Stimulated activated CD8-positive, alpha-beta memory T cell treated with anti-CD3 and anti-CD28 coated beads, Interleukin-12 subunit alpha, Interleukin-12 subunit beta, amount 100 ng/mL, for 4 hours (primary cell): ENCODE measurements at places on chromosomes 2 and 18.

DNA sequence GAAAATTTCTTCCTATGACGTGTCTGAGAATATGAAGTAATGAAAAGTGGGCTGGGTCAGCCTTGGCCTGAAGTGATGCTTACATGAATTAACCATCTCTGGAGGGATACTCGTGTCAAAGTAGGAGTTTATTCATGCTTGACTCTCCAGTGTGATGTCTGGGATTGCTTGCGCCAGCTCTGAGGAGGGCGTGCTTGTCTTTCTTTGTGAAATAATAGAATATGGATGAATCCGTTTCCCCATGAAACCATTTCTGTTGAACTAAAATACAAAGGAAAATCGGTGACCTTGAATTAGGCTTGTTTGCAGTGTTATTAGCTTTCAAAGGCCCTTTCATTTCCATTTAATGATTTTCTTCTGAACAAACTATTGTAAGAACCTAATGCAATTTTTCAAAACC, 77.9 kb downstream of the EML6 start:
- DNase-seq = no peak

DNA sequence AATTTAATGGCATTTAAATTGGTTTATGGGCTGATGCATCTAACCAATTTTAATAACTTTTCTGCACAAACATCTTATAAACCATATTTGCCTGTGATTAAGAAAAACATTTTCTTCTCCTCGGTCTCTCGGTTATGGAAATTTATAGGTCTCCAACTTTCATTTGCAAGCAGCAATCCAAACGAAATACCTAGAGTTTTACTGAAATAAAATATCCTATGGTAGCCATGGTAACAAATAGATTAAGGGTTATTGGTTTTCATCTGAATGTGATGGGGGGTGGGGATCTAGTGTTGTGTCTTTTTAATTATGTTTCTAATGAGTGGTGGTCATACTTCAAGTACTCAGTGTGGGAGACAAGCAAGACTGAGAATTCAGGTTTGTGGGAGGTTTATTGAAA, 2.9 kb downstream of the KLHL29 start:
- DNase-seq = no peak

- DNase-seq = no peak
Measured at GRCh38 chr2:217973008-217973787, 29.6 kb downstream of the TNS1 start.

DNA sequence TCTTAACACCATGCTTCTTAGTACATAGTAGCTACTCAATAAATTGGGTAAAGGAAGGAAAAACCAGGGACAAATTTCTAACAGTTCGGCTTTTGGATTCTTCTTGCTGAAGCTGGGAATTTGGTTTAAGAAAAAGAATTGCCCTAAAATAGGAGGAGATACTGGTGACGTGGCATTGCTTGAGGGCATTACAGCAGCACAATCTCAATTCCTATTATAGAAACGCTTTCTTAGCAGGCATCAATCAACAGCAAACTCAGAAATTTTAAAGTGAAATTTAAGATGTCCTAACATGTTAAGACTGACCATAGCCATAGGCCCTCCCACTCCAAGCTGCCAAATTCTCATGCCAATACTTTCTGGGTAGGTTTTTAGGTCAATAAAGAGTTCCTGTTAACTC, 169.5 kb downstream of the SRBD1 start:
- DNase-seq = no peak

GRCh38 chr2:99708231-99708630, 218.4 kb upstream of the REV1 start:
- no peak for DNase-seq

DNA sequence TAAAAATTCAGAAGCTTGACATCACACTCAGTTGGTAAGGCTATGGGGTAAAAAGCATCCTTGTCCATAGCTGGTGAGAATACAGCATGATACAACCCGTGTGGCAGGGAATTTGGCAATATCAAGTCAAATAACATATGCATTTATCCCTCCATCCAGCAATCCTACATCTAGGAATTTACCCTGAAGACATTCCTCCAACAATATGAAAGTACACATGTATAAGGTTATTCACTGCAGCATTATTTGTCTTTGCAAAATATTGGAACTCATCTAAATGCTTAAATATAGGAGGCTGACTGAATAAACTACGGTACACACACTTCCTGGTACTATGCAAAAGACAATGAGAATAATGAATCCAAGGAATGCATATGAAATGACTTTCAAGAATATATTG, 101.0 kb downstream of the MEP1B start:
- DNase-seq = no peak

GRCh38 chr2:222683805-222684204, 12.3 kb downstream of the MOGAT1 start:
- DNase-seq = no peak

- DNase-seq = no peak
Measured at GRCh38 chr2:160822006-160822405, 328.4 kb upstream of the RBMS1 start.

GRCh38 chr2:96758987-96759386, 1.7 kb upstream of the CNNM4 start:
- DNase-seq = no peak

- no peak for DNase-seq
Measured at GRCh38 chr18:80231616-80232015, 15.7 kb downstream of the PARD6G start.

DNA sequence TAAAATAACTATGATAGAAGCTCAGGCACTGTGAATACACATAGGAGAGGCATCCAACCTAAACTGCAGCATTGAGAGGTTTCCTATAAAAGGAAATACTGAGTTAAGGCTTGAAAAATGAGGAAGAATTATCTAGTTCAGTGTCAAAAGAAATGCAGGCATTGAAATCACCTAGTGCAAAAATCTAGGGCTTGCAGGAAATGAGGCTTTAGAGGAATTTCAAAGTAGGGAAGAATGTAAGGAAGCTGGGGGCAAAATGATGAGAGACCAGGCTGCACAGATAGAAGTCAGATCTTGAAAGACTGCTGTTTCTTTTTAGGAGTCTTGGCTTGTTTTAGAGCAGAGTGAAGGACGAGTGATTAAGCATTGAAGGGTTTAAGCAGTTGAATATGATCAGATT, 28.1 kb upstream of the SCYGR2 start:
- no peak for DNase-seq

DNA sequence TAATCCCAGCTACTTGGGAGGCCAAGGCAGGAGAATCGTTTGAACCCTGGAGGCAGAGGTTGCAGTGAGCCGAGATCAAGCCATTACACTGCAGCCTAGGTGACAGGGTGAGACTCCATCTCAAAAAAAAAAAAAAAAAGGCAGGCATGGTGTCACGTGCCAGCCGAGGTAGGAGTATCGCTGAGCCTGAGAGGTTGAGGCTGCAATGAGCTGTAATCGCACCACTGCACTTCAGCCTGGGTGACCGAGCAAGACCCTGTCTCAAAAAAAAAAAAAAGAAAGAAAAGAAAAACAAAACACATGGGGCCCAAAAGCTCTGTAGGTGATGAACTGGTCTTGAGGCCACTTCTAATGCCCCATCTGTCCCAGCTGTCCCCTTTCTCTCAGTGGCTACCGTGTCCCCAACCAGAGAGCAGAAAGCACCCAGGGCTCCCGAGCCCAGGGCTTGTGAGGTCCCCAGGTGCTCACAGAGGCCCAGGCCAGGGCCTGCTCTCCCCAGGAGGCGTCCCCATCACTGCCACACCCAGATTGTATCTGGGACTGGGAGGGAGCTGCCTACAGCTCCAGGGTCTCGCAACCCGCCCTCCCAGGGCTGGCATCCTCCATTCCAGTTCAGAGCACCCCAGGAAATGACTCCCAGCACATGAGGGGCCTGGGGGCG, 8.5 kb downstream of the KLHL30 start:
- DNase-seq = no peak

DNA sequence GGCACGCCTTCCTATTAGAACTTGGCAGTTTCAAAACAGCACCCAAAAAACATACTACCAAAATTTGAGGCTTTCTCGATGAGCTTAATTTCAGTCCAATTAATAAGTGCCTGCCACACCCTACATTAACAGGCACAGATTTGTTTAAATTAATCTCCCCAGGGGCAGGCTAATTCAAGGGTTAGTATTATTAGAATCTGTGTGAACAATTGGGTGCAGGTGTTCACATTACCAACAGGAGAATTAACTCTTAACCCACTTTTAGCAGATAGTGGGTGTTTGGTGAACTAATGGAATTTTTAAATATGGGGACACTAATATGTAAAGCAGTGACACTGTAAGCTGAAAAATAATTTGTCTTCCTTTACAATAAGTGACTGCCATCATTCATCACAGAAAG, 4.1 kb downstream of the MBD2 start:
- no peak for DNase-seq

- no peak for DNase-seq
Measured at GRCh38 chr2:231299267-231299666, 96.2 kb upstream of the B3GNT7 start.

- DNase-seq = no peak
Measured at GRCh38 chr2:83596592-83597282, 862.3 kb downstream of the SUCLG1 start.

GRCh38 chr18:9782073-9782857, 74.2 kb downstream of the RAB31 start:
- DNase-seq = no peak

- DNase-seq = no peak
Measured at GRCh38 chr18:905307-905947, 756 bp downstream of the ADCYAP1 start.

- no peak for DNase-seq
Measured at GRCh38 chr18:42640160-42640559, 475.3 kb downstream of the RIT2 start.

- no peak for DNase-seq
Measured at GRCh38 chr2:144660518-144661316, 140.8 kb upstream of the ZEB2 start.

- no peak for DNase-seq
Measured at GRCh38 chr18:39260565-39260964, 1695.0 kb upstream of the CELF4 start.

- DNase-seq = no peak
Measured at GRCh38 chr2:16657671-16658070, 8.0 kb downstream of the CYRIA start.

DNA sequence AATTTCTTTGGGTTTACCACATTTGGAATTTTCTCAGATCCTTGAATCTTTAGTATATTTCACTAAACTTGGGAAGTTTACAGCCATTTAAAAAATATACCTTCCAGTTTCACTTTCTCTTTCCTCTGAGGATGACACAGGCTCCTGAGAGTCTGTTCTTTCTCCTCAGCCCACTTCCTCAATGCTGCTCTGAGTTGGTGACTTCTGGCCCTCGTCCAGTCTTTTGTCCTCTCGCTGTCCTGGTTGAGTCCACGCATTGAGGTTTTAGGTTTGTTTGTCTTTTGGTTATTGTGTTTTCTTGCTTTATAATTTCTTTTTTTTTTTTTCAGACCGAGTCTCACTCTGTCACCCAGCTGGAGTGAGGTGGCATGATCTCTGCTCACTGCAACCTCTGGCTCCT, 40.7 kb upstream of the GALR1 start:
- DNase-seq = no peak

- DNase-seq = no peak
Measured at GRCh38 chr18:43590182-43590903, 313.1 kb upstream of the SYT4 start.

DNA sequence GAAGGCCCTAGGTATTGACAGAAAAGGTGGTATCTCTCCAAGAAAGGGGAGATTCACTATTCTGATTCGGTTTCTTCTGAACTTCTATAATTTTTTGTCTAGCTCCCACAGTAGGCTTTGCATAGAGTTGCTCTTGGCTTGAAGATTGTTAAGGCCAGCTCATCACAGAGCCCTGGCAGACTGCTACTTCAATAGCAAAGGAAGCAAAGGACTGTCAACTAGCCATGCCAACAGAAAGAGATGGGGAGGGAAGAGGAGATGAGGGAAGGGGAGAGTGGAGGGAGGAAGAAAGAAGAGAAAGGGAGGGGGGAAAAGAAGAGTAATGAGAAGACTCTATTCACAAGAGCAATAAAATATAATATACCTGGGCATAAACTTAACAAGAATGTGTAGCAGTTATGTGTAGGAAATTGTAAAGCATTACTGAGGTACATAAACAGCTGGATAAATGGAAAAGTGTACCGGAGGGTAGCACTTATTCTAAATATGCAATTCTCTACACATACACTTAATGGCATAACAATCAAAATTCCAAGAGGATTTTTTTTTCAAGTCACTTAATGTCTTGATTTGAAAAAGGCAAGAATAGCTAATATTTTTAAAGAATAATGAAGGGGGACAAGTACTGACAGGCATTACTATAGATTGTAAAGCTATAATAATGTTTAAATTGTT, 102.5 kb downstream of the LOXHD1 start:
- no peak for DNase-seq

DNA sequence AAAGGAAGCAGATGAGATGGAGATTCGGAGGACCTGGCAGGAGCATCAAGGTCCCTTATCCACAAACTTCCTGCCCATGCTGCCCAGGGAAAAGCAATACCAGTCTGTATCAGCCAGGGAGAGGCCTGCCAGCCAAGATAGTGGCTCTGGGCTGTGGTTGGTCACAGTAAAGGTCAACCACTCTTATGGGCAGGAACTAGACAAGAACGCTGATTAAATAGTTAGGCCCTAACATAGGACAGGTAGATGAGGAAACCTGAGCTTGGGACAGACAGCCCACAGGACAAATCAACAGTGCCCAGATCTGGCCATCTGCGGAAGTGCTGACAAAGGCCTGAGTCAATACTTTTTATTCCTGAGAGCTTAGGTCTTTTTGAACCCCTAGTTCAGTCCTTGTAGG, 10.7 kb downstream of the PSTPIP2 start:
- no peak for DNase-seq

GRCh38 chr2:200086911-200087310, 131.5 kb downstream of the MAIP1 start:
- no peak for DNase-seq

DNA sequence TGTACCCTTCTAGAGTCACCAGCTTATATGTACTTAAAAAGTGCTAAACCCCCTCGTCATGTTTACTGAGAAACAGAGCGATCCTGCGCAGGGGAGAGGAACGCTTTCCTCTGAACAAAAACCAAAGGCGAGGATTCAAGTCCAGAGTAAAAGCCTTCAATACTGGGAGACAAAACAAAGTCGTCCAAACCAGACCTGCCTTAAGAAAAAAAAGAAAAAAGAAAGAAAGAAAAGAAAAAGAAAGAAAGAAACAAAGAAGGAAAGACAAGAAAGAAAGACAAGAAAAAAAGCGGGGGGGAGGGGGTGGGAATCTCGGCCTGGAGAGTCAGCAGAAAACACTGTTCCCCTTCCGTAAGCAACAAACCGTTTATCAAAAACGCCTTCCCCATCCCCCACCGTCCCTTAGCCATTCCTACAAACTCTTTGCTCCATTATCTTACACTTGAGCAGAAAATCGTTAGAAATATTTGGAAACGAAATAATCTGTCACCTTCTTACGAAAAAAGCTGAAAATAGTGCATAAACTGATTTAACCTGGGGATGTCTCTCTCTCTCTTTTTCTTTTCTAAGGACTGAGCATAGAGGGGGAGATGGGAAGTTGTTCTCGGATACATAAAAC, 3.3 kb downstream of the PTGR3 start:
- DNase-seq = no peak
